Astrocyte of the hippocampus (primary cell): ENCODE measurements at places on chromosomes 7 and 10.

- no peak for DNase-seq
Observed at GRCh38 chr7:46912692-46913091, 669.2 kb downstream of the TNS3 start.

DNA sequence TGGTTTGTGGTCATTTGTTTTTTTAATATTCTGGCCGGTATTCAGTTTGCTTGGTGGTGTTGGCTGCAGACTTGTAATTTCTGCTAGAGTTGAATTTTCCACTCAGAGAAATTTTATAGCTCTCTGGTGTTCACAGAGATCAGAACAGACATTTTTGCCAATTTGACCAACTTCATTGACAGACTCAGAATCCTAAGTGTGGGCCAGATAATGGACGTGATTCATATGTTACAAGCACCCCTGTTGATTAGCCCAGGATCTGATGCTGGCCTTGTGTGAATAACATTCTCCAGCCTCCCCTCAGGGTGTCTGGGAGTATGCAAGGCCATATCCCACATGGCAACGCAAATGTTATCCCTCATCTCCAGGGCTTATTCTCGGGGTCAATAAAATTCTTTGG, 283.8 kb downstream of the C7orf25 start:
- no peak for DNase-seq

DNA sequence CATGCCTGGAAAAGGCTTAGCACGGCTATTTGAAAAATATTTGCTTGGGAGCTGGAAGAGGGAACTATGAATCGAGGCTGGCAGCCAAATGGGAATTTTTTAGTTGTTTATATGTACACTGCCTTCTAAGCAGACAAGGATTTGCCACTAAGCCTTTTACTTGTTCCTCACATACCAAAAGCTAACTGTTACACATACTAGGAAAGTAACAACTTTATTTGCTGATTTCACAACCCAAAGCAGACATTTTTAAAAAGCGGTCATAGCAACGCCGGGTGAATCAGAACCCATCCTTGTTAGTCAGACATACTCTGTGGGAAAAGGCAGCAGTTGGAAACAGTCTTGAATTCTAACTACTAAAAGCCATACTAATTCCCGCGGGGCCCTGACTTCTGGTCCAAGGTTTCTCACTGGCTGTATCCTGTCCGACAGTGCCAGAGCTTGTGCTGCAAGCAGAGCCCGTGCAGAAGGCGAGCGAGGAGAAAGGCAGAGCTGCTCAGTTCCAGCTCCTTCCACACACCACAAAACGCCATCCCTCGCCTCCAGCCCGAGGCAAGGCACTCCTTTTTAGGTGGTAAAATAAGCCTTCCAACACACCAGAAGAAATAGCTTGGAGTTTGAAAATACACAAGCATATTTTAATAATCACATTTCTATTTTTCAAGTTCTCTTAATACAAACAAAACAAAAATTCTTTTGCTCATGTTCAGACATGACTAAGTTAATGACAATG, 89.2 kb downstream of the RNF216 start:
- peak; percentile 91 for DNase-seq

DNA sequence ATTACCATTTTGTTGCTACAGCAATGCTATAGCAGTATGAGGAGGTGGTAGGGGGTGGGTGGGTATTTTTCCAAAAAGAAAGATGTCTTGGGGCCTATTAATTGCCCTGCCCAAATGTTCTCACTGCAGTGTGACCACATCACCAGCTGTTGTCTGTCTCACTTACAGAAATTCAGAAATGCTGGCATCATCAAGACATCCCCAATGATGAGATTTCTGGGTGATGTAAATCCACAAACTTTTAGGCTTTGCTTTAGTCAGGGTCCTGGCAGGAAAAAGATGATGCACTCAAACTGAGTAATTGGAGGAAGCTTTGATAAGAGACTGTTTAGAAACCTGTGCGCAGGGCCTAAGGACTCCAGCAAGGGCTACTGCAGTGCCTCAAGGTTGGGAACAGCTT, 56.2 kb upstream of the OPN4 start:
- DNase-seq: no peak

DNA sequence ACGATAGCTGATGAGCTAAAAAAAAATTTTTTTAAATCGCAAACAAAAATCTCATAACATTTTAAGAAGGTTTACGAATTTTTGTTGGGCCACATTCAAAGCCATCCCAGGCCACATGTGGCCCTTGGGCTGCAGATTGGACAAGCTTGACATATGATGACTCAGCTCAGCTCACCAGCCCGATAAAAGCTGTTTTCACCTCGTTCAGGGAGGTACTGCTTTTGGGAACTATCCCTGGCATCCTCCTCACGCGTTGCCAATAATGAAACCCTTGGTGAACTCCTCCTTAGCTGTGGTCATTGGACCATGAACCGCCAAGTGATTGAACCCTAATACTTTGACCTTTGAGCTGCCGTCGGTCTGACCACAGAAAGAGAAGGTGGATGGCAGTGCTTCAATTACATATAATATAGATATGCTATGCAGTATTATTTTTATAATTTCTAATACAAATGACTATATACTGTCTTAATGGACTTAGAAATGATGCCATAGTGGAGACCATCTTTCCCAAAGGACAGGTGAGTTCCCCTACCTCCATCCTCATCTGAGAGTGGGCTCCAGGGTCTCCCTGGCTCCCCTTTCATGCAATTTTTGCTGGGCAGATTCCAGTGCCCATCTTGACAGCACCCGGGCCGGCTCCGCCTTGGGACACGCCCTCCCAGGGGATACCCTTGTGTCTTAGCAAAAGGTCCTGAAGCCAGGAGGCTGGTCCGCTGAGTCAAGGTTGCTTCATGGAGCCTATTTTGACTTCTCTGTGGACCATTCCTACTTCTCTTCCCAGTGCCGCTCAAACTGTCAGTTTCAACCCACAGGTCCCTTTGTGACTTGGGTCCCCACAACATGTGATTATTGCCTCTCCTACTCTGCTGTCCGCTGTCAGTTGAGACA, 707.2 kb downstream of the PARD3 start:
- no peak for DNase-seq

- no peak for DNase-seq
Observed at GRCh38 chr10:110577056-110577455, 9.6 kb downstream of the SMC3 start.

- DNase-seq: no peak
Observed at GRCh38 chr7:3280946-3281656, 20.0 kb upstream of the SDK1 start.

GRCh38 chr7:2018569-2019460, 213.9 kb downstream of the MAD1L1 start:
- peak; percentile 78 for DNase-seq

DNA sequence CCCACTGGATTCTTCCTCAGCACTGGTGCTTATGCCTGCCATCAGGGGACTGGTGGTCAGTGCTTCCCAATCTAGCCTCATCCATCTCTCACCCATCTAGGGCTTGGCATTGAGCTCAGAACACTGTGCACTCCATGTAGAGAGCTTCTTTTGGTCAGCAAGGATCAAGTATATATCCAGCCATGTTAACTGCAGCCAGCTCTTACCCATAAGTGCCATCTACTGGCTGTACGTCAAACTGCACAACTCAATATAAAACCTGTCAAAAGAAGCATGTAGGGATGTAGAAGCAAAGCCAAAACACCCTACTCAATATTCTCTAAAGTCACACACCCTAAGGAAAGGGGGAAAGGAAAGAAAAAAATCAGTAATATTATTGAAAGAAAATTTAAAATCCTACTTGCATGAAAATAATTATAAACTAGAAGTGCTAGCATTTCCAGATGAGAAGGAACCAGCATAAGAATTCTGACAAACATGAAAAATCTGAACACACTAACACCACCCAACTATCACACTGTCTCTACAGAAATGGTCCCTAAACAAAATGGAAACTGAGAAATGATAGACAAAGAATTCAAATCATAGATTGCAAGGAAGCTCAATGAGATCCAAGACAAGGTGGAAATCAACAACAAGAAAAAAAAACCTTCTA, 531.1 kb upstream of the STEAP1 start:
- DNase-seq: peak; percentile 62

- DNase-seq: no peak
Observed at GRCh38 chr7:90955641-90956207, 308.5 kb upstream of the FZD1 start.

DNA sequence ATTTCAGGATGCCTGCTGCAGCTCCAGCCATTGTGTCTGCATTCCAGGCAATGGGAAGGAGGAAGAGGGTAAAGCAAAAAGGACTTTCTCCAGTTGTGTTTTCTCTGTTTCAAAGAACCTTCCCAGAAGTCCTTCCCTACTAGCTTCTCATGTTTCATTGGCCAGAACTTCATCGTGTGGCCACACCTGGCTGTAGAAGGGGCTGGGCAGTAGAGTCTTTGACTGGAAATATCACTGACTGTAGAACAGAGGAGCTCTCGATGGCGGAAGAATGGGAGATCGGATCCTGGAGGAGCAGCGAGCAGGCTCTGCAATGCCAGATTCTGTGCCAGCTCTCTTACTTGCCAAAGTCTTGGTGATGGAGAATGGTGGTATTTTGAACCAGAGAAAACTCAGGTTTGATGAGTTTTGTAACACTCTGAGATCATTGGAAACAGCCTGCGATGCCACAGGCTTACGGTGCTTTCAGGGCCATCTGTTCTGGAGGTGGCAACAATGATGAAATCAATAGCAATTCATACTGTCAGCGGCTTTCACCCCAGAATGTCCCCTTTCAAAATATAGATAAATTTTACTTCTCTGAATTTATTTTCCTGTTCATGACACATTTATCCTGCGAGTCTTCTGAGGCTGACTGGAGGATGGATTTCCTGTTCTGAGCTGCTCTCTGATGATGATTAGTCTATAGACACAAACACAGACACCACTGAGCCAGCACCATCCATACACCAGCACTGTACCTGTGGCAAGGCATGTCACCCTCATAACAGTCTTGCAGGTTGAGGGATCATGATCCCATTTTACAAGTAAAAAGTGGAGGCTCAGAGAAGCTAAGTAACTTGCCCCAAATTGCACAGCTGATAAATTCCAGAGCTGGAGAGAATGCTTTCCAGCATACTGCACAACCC, 204.2 kb downstream of the EMX2 start:
- DNase-seq: no peak

DNA sequence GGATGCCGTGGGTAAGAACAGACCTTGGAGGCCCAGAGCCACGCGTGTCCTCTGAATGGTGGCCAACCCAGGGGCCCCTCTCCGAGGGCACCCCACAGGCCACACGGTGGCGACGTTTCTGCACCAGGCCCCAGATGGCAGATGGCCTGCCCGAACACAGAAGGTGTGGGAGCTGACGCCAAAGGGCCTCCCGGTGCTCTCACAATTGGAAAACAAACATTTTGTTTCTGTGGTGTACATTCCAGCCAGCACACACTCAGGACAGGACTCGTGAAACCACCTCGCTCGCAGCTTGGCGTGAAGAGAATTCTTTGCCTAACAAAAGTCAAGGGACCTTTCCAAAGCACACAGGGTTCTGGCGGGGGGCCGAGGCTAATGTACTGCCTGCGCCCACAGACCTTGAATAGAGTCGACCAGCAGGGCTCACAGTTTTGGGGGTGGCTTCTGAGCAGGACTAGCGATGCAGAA, 112.1 kb downstream of the FAM53B start:
- DNase-seq: peak; percentile 93

DNA sequence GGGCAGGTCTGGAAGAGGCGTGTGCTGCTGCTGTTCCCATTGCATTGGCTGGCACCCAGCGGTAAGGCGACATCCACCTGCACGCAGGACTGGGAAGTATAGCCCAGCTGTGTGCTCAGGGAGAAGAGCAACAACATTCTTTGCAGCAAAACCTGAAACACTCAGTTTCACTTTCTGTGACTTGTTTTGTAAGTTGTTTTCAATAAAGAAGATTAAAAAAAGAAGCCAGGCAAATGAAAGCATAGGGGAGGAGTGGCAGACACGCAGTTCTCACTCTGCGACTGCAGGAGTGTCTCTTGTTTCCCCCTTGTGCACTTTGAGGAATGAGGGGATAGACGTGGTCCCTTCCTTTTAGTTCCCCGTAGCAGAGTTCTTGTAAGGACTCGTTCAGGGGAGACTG, 5.8 kb downstream of the FBH1 start:
- DNase-seq: no peak

- peak; percentile 98 for DNase-seq
Observed at GRCh38 chr7:155166673-155167370, 96.7 kb downstream of the HTR5A start.

DNA sequence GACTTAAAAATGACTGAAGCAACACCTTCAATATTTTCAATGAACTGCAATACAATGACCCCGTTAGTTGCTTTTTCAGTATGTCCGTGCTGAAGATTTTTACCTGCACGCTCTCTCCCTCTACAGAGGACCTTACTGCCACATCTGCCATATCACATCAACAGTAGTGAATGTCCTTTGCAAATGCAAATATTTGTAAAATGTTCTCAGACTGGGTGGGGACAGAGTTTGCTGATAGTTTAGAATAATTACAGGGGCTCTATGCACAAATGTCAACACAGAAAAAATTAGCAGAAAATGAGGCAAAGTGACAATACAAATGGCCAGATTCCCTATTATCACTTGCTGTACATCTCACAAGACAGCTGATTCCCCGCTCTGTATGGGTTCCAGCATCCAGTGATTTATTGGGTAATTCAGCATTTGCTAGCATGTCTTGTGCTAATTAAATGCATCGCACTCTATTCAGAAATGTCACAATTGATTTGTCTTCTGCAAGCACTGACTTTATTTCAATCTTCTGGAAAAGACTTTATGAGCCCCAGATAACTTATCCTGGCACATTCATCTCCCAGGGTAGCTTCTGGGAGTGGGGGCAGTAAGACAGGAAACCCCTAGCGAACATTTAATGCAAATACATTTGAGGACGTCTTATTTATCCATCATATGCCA, 69.1 kb upstream of the PTER start:
- no peak for DNase-seq

- DNase-seq: no peak
Observed at GRCh38 chr10:130631142-130632096, 495.2 kb downstream of the GLRX3 start.

- DNase-seq: peak; percentile 41
Observed at GRCh38 chr10:104259999-104260774, 5.5 kb downstream of the GSTO1 start.

DNA sequence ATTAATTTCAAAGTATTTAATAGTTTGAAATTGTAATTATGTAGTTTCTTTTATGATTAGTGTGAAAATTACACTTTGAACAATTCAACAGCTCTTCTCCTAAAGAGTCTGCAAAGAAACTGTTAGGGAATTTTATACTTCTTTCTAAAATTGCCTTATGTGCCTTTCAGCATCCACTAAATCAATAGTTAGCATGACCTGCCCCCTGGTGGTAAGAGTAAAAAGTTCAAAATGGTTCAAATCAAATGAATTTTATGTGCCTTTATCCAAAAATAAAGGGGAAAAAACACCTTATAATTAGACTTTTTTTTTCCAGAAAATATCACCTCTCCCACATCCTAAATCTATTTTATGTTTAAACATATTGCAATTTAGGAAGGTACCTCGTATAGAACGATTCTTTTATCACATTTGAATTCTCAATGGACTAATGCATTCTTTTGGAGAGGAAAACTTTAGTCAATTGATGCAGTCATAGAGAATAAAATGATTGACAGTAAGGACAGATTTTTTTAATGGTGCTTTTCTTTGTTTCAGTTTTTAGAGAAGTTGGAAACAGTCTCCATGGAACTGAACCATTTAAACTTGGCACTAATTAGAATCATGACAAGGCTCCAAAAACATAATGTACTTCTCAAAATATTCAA, 163.7 kb downstream of the SEMA3D start:
- DNase-seq: peak; percentile 71

- no peak for DNase-seq
Observed at GRCh38 chr10:8927705-8928104, 873.2 kb downstream of the GATA3 start.

GRCh38 chr10:130497056-130498010, 361.1 kb downstream of the GLRX3 start:
- DNase-seq: no peak

GRCh38 chr7:45924283-45924682, 3.2 kb upstream of the IGFBP3 start:
- peak; percentile 92 for DNase-seq
